SJSA1 (cell line): ENCODE measurements at places on chromosomes 1 and 21.
A peak's percentile ranks its signal among the peaks of the same experiment; 100 is the strongest.

DNA sequence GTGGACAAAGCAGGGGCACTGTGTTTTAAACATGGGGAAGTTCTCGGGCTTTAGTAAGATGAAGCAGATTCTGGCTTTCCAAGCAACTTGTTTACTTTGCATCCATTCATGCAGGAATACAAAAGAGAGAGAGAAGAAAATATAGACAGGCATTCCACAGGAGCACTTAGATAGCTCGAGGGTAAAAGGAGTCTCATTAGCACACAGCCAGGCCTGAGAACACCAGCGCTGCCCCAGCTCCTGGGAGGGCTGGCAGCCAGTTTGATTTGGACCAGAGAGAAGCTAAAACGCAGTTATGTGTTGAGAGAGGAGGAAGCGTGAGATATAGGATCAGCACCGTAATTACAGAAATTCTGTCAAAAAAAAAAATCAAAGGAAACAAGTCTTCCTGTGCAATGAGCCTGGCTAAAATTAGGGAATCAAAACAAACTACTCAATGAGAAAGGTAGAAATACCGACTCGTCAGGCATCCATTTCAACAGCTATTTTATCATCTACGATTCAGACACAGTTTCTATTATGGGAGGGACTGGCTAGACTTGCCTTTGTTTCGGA lies 68.2 kb downstream of the CLSTN1 start:
- DNase-seq: peak; percentile 63

GRCh38 chr1:219326843-219327242 lies 153.2 kb downstream of the LYPLAL1 start:
- no peak for DNase-seq

DNA sequence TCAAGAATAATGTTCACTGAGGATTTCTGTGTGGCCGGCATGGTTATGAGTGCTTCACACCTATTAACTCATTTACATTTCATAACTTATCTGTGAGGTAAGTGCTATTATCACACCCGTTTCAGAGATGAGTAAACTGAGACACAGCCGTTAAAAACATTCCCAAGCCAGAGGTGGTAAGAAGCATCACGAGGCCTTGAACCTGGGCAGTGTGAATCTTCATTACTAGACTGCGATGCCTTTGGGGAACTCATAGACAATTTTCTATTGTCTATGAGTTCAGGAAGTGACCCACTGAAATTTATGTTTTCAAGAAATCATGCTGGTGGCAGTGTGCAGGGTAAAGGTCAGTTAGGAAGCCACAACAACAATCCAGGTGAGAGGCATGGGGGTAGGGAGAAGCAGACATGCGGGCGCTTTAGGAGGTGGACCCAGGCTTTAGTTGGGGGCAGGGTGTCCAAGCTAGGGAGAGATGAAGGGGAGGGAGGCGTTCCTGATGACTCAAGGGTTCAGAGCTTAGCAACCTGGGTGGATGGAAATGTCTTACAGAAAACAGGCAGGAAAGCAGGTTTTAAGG lies 14.5 kb downstream of the GNG12 start:
- no peak for DNase-seq

- no peak for DNase-seq
Observed at GRCh38 chr1:107687849-107688753, 276.9 kb downstream of the VAV3 start.

- peak; percentile 88 for DNase-seq
Observed at GRCh38 chr1:154405747-154406571, 816 bp downstream of the IL6R start.

DNA sequence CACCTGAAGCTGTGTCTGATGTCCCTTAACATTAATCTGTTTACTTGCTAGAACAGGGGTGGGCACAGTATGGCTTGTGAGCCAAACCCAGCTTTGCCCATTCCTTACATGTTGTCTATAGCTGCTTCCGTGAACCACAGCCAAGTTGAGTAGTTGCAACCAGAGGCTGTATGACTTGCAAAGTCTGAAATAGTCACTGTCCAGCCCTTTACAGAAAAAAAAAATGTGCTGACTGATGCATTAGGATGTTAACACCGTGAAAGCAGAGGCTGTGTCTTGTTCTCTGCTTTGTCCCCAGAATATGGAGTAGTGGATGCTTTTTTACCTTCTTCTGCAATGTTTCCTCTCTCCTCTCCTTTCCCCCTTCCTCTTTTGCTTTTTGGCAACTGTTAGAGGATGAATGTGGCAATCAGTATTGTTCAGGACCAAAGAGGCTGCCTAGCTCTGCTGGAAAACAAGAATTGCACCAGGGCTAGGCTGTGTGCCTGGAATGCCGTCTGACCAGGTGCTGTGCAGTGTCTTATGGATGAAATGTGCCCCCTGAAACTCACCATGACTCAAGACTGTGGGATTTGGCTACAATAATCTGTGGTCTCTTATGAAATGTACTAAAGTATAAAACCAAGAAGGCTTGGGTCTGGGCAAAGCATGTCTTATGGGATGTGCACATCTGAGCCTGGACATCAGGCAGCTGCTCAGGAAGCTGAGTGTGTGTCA lies 79.6 kb upstream of the GCLM start:
- DNase-seq: no peak

- no peak for DNase-seq
Observed at GRCh38 chr21:28523367-28523766, 469.3 kb downstream of the LTN1 start.

- DNase-seq: no peak
Observed at GRCh38 chr1:100240631-100241030, 9.0 kb downstream of the DBT start.

DNA sequence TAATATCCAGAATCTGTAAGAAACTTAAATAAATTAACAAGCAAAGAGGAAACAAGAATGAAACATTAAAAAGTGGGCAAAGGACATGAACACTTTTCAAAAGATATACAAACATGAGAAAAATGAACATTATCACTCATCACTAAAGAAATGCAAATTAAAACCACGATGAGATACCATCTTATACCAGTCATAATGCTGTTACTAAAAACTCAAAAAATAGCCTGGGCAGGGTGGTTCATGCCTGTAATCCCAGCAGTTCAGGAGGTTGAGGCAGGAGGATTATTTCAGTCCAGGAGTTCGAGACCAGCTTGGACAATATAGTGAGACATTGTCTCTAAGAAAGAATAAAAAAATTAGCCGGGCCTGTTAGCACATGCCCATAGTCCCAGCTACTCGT lies 6.1 kb downstream of the ZNF124 start:
- DNase-seq: no peak

GRCh38 chr1:160652924-160653619 lies 6.2 kb upstream of the SLAMF1 start:
- DNase-seq: no peak

DNA sequence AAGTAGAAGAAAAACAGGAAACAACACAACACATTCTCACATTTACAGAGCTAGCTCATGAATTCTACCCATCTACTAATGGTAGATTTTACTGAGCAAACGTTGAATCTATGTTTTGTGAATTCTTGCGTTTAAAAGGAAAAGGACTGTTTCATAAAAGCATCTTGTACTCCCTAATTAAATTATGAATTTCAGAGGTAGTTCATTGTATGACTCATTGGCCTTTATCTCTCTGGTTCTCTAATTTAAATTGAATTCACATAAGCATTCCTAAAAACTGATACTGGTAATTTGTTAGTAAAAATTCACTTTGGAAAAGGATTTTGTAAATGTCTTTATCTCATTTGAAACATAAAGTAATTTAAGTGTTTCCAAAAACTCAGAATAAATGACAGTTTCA lies 687.3 kb downstream of the BRINP3 start:
- no peak for DNase-seq

DNA sequence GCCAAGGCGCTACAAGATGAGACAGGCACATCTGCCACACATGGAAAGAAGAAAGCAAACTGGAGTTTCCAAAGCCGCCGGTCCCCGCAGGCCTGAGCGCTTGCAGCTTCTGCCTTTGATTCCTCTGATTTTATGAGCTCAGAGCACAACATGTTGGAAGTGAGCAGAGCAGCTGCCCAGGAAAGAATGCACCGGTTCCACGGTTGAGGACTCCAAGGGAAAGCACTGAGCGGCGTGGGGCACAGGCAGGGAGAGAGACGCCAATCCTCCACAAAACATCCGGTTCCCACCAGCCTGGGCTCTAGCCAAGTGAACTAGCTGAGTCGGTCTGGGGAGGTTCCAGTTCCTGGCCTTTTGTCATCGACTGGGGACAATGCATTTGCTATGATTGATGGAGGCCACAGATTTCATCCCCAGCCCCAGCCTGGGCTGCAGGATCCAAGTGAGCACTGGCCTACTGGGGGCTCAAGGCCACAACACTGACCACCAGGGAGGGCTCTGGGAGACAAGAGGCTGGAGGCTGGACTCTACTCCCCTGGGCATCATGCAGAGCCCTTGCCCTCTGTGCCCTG lies 253.1 kb upstream of the IRF2BP2 start:
- DNase-seq: peak; percentile 75

GRCh38 chr1:226440512-226440911 lies 32.6 kb upstream of the PARP1 start:
- DNase-seq: no peak

- no peak for DNase-seq
Observed at GRCh38 chr1:78045926-78046778, at the start of gene GIPC2. GIPC2 (plus strand) TSS chr1:78045966; CDS start chr1:78046095, 129 bp downstream.

DNA sequence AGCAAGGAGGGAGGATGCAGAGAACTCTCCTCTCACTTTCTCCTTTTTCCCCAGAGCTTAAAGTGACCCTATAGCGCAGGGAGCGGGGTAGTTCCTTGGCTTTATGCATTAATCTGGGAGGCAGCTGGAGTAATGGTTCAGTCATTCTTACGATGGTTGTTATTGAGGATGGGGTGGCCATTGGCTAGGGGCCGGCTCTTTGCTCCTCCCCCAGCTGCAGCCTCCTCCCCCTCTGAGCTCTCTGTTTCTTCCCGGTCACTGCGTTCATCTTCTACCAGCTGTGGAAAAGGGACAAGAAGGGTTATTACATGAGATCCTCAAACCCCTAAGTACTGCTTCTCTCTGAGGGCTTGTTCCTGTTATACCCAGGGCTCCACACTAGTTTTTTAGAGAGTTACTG lies 8.6 kb downstream of the CERS2 start:
- no peak for DNase-seq

- no peak for DNase-seq
Observed at GRCh38 chr1:201693890-201694607, 134.9 kb upstream of the IPO9 start.

DNA sequence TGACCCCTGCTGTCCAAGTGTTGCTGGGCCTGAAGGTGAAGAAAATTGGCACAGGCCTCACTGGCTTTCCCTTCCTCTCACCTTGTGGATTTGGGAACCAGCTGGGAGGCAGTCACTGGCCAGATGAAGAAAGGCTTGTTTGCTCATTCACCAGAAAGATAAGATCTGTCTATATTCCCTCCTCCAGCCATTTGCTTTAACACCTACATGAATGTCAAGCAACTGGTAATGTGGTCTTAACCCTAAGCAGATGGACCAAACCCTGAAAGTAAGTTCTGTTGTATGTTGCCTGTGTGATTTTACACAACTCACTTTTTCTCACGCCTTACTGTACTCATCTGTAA lies 10.3 kb upstream of the SRRM1 start:
- DNase-seq: no peak

GRCh38 chr21:44720170-44720569 lies 8.8 kb upstream of the TSPEAR start:
- DNase-seq: no peak

GRCh38 chr1:57887964-57888491 lies 464.2 kb upstream of the DAB1 start:
- DNase-seq: no peak

- DNase-seq: no peak
Observed at GRCh38 chr1:1298861-1299685, 8.7 kb downstream of the ACAP3 start.

- no peak for DNase-seq
Observed at GRCh38 chr1:17371896-17372295, at the start of gene PADI6. PADI6 (plus strand) TSS chr1:17372196; CDS start chr1:17372246, 50 bp downstream.

DNA sequence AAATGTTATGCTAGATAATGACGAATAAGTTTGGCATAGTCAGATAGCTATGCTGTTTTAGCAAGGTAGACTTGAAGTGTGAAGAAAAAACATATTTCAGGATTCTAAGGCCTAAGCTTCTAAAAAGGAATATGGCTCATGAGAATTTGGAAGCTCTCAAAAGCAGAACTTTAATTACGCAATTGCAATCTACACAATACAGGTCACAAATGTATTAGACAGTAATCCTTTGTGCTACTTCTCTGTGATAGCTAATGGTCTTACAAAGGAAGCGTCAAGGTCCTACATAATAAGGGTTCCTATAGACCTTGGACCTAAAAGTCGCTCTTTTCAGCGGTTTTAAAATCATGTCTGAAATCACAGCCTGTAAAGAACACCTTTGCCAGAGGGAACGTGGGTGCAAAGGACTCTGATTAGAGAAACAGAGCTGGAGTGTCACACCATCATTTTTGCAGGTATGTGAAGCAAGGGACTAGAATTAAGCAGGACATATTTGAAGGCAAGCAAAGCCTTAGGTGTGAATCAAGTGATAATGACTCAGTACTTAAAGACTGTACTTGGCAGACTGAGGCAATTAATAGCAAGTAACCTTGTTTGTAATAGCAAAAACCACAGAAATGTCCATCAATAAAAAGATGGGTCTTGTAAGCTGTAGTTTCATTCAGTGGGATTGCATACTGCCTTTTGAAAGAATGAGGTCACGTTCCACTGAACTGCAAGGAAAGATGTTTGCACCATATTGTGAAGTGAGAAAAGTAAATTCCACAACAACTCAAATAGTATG lies 420.2 kb downstream of the KCTD3 start:
- DNase-seq: no peak

DNA sequence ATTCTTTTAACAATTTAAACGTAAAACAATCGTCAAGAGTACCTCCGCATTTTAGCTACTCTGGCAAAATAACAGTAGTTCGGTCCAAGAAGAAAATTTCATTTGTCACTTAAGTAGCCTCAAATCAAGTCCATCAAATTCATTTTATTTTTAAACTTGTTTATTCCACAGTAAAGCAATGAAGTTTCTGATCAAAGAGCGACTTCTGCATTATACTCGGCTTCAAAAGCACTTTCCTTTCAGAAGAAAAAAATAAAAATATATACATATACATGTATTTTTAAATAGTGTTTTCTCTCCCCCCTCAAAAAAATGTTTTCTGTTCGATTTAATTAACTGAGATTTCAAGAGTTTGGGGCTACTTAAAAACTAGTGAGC lies 115.0 kb downstream of the RERE start:
- DNase-seq: no peak

- peak; percentile 69 for DNase-seq
Observed at GRCh38 chr21:34889320-34889675, 159.8 kb downstream of the RUNX1 start.

- no peak for DNase-seq
Observed at GRCh38 chr1:116168277-116169032, 57.3 kb downstream of the MAB21L3 start.

GRCh38 chr1:26811708-26812107 lies 14.8 kb upstream of the ZDHHC18 start:
- no peak for DNase-seq

DNA sequence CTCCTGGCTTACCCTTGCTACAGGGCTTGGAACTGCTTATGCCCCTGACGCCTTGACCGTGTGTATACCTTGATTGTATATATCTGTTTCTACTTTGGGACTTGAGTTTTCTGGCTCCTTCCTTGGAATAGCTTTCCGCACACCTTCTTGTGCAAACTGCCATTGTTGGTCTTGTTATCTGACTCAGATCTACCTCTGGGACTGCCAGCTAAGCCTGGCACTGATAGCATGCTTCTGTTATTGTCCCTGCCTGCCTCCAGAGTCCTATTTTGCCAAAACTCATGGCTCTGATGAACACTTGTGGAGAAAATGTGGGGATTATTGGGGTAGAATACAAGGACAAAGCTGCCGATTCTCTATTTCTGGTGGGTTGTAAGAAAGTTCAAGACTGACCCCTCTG lies 15.4 kb downstream of the FMOD start:
- DNase-seq: no peak
